Mesothelial cell of epicardium (in vitro differentiated cells): ENCODE measurements at places on chromosomes 7 and 10. TPM values are rescaled to one million over a fixed set of nuclear protein-coding genes. Genes with fewer than 3 reads are reported as not detected.

DNA sequence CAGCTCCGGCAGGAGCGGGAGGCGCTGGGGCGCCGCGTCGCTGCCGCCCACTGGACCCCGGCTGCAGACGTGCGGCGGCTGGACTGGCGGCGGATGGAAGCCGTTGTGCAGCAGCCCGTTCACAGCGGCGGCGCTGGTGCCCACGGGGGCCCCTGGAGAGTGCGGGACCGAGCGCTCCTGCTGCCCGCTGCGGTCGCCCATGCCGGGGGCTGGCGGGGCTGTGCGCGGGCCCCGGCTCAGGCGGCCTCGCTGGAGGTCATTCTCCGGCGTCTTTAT is 413 bp downstream of the PANK1 start:
- DNase-seq: peak; percentile 69

DNA sequence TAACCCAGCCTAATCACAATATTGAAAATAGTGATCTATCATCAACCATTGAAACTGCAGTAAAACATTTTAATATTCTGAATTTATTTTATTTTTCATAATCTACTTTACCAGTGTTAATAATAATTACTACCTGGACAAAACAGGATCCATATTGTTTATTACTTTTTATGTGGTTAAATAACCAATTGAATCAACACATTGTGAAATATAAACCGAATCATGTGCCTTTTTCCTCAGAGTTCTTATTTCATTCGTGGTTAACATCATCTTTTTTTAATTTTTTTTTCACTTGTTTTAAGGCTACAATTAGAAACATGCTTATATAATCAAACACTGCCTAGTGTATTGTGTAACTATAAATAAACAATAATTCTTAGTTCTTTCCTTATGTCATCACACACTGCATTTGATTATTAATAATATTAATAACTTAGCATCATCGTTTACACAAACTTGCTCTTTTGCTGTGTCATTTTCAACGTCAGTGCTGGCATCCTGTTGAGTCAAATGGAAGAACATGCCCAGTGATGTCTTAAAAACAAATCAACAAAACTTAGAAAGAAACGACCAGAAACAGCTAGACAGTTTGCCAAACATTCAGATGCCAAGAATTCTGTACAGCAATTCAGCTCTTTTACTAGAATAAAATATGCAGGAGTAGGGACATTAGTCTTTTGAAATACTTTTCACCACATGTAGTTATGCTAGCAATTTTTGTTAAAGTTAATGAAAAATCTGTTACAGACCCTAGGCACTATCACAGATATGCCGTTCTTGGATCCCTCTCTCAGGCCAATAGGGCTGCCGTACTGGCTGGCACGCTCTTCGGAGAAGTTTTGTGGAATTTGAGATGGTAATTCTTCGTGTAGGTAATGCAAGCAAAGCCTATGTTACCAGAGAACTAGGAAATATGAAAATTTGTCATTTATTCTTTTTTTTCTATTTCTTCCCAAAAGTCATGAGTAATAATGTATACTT is 330.4 kb upstream of the SEMA3A start:
- DNase-seq: no peak

Gene ATOH7
- total RNA-seq: 0.18 to 0.70 TPM (median 0.38 TPM) in 3 replicates

Gene PNLIPRP2
- not detected in 3 replicates for total RNA-seq

DNA sequence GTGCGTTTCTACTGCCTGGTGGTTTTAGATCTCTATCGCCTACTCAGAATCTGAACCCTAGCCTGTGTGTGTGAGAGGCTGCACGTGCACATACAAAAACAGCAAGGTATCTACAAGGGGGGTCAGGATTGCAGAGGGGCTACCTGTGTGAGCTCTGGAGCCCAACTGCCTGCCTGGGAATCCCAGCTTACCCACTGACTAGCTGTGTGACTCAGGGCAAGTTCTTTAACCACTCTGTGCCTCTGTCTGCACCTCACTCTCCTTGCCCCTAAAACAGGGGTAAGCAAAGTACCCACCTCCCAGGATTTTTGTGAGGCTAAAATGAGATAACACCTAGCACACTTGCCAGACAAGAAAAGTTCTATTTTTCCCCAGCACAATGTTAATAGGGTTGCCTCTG is 32.5 kb downstream of the DLG5 start:
- DNase-seq: no peak

- DNase-seq: no peak
These were observed 168.1 kb downstream of the KLF6 start for GRCh38 chr10:3616880-3617279.

Gene SPDYE3
- total RNA-seq: not detected in 3 replicates

DNA sequence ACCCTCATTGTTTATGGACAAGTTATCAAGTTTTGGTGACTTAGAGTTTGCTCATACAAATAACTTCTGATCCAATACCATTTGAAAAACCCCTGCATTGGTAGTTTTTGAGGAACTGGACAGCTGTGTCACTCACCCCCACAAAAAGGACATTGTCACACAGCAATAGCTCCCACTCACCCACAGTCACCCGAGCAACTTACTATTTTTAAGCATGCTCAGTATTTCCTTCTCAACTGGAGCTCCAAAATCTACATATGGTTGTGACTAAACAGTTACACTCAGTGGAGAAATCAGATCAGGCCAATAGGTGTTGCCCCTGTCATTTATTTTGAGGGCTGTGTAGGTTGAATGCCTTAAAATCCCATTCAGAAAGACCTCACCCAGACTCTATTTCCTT is 165.2 kb upstream of the AUTS2 start:
- DNase-seq: no peak

Gene GPR26
- not detected in 3 replicates for total RNA-seq

GRCh38 chr10:122786269-122786668 is 59.4 kb downstream of the CUZD1 start:
- DNase-seq: no peak

- DNase-seq: no peak
These were observed 41.2 kb upstream of the VCL start for GRCh38 chr10:73956476-73957359.

- DNase-seq: no peak
These were observed 17.1 kb downstream of the OGDHL start for GRCh38 chr10:49744924-49745605.

- no peak for DNase-seq
These were observed 1129.6 kb downstream of the SORCS3 start for GRCh38 chr10:105770524-105771212.

Gene EIF4EBP2
- total RNA-seq: 71.1 to 72.3 TPM (median 71.4 TPM) in 3 replicates

GRCh38 chr7:33410266-33410665 is 280.9 kb downstream of the BBS9 start:
- no peak for DNase-seq
